ENCODE measurements at places on chromosomes 7 and 10.

DNA sequence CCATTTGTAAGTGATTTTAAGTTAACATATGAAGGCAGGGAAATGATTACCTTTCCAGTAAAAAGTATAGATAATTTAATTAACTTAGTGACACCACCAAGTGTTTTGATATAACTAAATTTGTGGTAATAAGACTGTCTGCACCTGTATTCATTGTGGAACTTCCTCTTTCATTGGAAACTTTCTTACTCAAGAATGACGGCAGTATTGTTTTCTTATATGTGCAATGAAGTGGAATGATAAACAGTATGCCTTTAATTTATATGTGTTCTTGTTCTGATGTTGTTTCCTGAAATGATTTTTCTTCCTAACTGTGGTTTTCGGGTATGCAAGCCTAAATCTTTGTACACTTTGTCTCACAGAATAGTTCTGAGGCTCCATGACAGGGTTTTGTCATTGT lies 46.4 kb downstream of the CASD1 start:
- no peak for DNase-seq

DNA sequence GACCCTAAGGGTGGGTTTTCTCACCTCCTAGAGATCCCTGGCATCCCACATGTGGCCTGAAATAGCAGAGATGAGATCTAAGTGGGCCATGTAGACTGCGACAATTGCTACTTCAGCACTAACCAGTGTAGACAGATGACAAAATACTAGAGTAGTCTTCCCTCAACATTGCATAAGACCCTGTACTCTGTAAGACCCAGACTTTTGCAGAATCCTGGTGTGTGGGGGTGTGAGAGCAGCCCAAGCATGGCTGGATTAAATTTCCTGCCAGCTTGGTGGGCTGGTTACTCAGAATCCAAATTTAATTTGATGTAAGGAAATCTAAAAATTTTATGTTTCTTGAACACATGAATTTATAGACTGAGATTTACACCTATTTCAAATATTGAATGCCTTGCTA lies 88.3 kb downstream of the ZNF365 start:
- no peak for DNase-seq

DNA sequence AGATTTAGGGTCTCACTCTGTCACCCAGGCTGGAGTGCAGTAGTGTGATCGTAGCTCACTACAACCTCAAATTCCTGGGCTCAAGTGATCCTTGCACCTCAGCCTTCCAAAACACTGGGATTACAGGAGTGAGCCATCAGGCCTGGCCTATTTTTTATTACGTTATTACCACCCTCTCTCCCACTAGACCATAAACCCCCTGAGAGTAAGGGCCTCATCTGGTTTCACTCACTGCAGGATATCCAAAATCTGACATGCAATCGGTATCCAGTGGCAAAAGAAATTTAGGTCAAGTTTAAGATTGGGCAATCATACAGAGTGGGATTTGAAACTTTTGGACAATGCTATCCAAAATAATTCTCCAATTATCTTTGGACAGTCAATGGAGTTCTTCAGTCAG lies 117.0 kb upstream of the NEBL start:
- no peak for DNase-seq

DNA sequence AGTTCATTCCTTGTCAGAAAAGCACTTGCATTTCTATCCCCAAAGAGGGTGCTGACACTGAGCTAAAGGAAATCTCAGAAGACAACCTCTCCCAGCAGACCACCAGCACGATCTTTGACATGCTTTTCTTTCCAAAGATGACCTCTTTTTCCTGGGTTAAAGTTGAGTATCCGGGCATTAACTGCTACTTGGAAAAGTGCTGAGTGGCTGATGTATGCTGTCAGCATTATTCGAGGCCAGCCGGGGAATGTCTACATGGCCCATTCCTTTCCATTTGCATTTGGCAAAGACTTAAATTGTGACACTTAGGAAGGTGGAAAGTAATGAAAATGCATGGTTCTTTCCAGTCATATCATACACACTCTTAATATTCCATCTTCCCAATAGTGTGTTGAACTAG lies 90.6 kb upstream of the SKAP2 start:
- no peak for DNase-seq

GRCh38 chr10:102785818-102786217 lies 42.1 kb downstream of the WBP1L start:
- no peak for DNase-seq

DNA sequence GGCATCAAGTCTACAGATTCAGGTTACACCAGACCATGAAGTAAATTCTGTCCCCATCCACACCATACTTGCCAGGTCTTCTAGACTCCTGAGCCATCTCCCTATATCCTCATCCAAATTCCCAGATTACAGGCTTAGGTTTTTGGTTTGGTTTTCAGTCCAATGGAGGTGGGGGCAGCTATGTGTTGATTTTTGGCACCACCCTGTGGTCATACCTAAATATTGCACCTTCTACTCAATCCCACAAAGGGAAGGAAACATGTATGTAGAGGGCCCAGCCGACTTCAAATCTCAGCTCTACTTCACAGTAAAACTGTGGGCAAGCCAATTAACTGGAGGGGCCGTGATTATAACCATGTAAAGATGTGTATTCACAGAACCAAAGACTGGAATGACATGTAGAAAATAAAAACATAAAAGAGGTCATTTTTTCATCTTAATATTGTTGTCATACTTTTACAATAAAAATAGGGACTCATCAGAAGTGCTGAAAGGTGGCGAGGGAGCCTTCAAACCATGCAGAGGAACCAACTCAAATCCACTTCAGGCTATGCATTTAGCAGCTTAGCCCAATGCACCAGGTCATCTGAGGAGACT lies 19.8 kb downstream of the ERCC6 start:
- DNase-seq = peak; percentile 47

DNA sequence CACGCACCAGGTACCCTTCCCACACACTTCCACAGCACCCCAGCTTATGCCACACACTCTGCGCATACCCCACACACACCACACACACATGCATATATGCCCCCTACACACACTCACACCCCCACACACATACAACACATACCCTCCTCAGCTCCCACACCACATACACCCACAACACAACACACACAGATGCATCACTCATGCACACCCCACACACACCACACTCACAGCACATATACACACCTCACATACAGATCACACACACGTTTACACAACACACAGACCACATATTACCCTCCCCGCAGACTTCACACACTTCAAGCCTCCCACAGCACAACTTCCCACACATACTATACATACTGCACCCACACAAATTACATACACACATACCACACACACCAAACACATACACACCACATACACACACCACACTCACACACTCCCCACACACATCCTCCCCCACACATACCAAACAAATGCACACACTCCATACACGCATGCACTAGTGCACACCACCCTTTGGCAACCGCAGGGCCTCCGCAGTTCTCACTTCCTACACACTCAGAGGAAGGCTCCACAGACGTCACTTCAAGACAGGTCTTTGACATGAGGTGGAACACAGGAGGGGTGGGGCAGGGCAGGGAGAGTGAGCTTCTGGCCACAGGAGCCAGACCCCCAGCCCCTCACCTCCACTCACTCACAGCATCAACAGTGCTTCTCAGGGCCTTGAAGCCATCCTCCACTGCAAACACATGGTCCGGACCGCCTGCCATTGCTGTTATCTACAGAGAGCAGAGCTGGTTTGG lies 18.5 kb upstream of the ANTXRL start:
- DNase-seq = no peak

DNA sequence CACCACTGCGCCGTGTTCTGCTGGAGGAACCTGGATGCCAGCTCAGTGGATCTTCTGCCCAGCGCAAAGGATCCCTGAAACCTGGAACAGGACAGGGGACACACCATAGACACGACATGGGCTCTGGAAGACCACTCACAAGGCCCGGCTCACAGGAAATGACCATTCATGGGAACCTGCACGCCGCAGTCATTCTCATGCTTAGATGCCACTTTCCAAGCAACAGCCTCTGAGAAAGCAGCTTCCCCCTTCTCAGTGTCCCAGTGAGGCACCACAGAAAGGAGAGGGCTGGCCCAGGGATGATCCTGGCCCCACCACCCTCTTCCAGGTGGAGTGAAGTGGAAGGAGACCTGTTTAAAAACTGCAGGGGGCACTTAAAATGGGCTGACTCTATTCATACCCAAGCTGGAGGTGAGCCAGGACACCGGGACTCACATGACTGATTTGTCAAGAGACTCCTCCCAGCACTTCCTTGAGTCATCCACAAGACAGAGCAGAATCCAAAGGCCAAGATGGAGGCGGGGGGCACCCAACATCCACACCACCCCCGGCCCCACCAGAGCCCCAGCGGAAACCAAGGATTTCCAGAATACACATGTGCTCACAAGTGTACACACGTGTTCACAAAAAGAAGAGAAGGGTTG lies 11.2 kb downstream of the CTBP2 start:
- DNase-seq = peak; percentile 36

- no peak for DNase-seq
These were observed 48.7 kb downstream of the ARMC3 start for GRCh38 chr10:22976534-22976933.

DNA sequence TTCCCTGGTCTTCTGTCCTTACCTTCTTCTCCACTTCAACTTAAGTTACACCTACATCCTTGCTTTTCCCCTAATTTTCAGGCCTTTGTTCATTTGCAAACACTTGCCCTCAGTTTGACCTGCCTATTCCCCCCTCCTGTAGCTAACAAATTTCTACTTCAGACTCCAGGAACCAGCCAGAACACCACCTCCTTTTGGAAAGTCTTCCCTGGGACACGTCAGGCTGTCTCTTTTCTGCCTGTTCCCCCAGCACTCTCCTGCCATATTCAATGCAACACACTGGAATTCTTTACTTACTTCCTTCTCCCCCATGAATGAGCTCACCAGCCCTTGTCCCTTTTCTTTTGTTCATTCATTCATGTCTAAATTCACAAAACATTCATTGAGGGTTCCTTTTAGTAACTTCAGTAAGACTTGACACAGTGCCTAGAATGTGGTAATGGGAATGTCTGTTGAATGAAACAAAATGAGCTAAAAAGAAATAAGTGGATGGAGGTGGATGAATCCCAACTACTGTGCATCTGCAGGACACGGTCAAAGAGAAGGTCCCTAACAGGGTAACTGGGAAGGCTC lies 478.0 kb downstream of the KCNMA1 start:
- DNase-seq = no peak

- no peak for DNase-seq
These were observed 370.3 kb upstream of the NFE2L3 start for GRCh38 chr7:25781704-25782103.

DNA sequence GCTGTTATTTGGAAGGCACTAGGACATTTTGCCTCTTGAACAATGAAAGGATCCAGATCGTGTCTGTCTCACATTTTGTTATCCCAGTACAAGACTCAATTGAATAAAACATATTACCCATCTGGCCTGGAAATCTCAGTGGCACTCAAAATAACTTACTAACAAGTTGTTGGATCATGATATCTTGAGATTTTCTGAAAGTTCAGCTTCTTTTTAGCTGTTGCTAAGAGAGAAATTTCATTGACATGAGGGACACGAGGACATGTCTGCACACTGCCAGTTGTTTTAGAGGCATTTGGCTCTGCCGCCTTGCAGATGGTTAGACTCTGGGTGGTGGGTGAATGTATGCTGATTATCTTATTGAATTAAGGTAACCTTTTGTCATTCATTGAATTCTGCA lies 41.0 kb downstream of the KAT6B start:
- no peak for DNase-seq

DNA sequence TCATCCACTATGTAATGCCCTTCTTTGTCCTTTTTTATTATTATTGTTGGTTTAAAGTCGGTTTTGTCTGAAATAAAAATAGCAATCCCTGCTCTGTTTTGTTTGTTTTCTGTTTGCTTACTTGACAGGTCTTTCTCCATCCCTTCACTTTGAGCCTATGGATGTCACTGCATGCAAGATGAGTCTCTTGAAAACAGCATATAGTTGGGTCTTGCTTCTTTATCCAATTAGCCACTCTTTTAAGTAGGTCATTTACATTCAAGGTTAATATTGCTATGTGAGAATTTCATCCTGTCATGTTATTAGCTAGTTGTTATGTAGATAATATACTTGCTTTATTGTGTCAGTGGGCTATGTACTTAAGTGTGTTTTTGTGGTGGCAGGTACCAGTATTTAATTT lies 25.8 kb downstream of the COA1 start:
- DNase-seq = no peak

GRCh38 chr7:102232611-102233286 lies 53.9 kb upstream of the SH2B2 start:
- DNase-seq = no peak

DNA sequence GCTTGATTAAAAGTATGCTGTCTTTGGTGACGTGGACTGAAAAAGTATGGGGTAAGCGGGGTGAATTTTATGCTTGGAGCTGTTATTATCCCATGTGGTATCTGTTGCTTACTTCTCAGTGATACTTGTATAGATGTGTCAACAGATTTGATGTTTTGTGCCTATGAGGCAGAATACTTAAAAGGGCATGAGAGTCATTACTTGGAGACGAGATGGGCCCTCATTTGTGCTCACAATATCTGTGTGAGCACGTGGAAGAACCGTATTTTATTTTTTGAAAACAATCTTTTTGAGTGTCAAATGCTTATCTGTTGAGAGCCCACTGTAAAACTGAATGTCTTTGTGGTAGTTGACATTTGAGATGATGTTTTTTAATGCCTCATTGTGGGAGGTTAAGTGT lies 281.9 kb downstream of the EXOC4 start:
- no peak for DNase-seq

GRCh38 chr7:123748171-123748733 lies 551 bp downstream of the WASL start:
- no peak for DNase-seq

All from H4 (cell line).